GM13976 (cell line): ENCODE measurements at places on chromosomes 11 and 22.

DNA sequence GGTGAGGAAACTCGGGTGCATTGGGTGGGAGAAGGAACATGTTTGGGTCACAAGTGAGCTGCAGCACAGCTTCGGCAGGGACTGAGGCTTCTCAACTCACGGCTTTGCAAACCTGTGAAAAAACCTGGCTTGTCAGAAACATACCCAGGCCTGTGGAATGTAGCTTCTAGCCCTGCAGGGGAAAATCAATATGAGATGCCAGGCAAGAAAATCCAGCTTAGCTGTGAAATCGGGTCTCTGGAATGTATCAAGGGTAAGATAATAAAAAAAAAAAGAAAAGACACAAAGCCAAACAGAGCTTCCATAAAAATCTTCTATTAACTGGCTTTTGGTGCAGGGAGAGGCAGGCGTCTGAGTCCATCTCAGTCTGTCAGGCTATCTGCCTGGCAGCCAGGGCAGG, 28.5 kb downstream of the UQCR10 start:
- no peak for DNase-seq

- DNase-seq, result no peak
Measured at GRCh38 chr11:69385832-69386427, 92.0 kb downstream of the MYEOV start.

DNA sequence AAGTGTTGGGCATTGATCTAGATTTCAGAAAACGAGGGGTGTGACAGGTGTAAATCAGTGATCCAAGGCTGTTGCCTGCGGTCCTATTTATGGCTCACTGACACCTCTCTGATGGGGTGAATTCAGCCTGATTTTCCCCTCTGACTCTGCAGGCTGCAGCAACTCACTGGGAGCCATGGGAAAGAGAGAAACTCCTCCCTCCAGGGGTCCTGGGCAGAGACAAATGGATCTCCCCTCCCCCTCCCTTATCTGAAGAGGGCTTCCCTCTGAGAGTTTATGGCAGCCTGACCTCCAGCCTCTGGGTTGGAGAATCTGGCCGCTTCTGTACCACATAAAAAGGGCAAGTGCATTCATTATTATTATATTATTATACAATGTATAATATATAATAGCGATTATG, 1.8 kb upstream of the PKNOX2 start:
- DNase-seq, result no peak

DNA sequence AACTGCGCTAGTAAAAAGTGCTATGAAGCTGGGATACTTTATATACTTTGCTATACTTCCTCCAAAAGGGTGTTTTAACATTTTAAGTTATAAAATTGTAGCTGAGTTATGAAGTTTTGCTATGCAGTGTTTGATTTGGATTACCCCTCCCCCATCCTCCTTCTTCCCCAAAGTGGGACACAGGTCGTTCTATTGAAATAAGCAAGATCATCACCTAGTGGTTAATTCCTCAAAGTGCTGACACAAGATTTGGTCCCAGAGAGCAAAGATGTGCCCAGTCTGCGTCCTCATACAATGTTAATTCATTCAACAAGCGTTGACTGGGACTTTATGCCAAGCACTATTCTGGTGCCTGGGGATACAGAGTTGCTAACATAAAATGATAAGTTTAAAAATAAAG, 78.5 kb downstream of the SPON1 start:
- DNase-seq, result no peak
